T-helper 17 cell (primary cell): ENCODE measurements at places on chromosomes 16 and 17. TPM values are rescaled to one million over a fixed set of nuclear protein-coding genes. Genes with fewer than 3 reads are reported as not detected.

DNA sequence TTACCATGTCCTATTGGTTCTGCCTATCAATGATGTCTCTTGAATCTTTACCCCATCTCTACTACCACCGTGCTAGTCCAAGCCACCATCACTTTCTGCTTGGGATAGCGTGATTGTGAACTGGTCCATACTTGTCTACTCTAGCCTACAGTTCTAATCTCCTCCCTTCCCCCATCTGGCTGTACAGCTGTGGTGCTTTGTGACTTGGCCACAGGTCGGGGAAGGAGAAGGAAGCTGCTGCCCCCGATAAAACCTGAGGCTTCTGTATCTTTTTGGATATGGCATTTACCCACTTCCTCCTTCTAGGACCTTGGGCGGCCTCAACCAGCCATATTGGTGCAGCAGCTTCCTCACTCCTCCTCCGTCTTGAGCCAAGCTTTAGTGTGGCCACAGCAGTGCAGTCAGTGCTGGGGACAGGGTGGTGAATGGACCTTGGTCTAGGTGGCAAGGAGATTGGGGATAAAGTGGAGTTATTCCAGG is 314 bp upstream of the ITGA2B start:
- H3K4me1 ChIP-seq = peaks cover 14% of the 10 kb centered on the region
- H3K27ac ChIP-seq = no peak overlapping the region
- no peaks in the 10 kb centered on the region for H3K36me3 ChIP-seq
- no peak for DNase-seq

UBE2I gene
- 249 TPM for total RNA-seq

HOXB9 gene
- total RNA-seq = 0.16 TPM

CTRL gene
- total RNA-seq = 6.7 TPM
